ENCODE measurements at places on chromosomes 11 and 22.

DNA sequence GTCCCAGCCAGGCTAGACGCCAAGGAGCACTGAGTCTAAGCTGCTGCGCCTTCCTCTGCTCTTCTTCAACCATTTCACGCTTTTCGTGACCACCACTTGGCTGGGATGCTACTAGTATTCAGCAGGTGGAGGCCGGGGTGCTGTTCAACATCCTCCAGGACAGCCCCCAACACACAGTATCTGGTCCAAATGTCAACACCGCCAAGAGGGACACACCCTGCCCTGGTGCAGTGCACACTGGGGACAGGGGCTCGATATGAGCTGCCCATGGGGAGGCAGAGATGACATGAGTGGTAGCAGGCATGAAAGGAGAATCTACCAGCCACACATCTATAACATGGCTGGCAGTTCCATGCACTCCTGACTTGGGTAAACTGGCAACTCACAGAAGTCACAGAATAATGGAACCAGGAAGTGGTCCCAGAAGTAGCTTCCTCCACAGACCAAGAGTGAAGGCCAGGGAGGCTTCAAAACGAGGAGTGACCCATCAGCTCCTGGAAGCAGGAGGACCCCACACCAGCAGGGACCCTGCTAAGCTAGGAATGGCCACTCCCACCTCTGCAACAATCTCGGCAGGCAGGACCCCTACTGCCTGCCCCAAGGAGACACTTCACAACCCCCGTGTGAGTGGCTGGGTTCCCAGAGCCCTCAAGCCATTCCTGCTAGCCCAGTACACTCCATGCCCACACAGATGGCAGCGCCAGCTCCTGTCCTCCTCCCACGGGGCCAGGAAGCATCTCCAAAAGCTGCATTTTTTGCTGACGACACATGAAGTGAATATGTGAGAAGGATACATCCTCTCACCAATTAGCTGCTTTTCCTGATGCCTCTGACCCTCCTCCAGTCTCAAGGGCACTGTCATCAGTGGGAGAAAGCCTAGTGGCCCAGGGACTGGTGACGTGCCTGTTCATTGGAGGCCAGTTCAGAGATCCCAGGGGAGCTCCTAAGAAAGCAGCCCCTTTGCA is 78.8 kb downstream of the DGCR2 start:
- no peak for DNase-seq

GRCh38 chr11:96197103-96197502 is 145.9 kb downstream of the MAML2 start:
- DNase-seq = no peak

DNA sequence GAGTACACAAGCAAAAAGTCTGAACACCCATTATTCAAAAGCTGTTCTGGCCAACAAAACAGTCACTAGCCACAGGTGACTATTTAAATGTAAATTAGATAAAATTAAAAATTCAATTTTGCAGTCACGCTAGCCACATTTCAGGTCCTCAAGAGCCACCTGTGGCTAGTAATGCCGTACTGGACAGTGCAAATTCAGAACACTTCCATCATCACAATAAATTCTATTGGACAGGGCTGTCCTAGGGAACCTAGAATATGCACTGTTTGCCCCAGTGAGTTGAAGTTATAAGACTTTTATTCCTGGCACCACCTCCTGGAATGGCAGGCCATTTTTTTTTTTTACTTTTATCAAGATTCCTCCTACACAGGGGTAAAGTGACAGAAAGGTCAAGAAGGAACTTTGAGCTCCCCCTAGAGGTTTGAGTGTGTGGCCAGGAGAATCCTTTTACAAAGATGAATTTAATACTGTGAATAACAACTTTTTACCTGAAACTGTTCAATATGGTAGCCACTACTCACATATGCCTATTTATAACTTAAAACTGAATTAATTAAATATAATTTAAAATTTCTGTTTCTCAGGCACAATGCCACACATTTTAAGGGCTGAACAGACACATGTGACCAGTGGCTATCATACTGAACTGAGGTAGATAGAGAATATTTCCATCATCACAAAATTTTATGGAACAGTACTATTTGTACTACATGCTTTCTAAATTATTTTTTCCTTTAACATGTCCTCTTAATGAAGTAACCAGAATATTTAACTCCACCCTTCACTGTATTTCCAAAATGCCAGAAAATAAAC is 6.5 kb downstream of the MSANTD2 start:
- DNase-seq = no peak

DNA sequence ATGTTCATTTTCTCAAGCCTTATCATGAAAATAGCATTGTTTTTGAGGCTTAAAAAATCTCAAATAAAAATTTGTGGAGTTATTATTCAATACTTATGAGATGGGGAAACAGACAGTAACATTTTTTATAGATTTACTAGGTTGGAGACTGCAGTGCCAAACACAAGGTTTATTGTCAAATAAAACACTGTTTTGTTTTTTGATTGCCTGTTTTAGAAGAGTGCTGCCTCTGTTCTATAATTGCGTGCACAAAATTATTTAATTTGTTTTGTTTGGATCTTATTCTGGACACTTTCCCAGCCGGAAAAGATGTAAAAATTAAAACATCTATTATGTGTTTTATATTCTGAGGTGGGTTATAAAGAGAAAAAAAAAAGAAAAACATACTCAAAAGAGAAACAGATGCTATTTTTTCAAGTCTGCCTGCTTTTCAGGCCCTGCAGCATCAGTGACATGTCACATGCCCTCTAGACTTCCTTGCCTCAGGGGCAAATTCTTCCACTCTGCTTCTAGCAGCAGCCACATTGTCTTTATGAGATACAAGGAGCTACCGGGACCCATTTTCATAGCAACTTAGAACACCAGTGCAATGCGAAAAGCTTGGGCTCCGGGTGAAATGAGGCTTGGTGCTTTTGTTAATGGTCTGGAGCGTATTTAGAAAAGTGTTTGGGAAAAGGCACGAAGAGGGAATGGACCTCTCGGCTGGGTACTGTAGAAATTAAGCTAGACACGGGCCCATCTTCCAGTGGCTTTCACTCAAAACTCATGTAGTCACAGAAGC is 77.5 kb downstream of the EFCAB6 start:
- no peak for DNase-seq

DNA sequence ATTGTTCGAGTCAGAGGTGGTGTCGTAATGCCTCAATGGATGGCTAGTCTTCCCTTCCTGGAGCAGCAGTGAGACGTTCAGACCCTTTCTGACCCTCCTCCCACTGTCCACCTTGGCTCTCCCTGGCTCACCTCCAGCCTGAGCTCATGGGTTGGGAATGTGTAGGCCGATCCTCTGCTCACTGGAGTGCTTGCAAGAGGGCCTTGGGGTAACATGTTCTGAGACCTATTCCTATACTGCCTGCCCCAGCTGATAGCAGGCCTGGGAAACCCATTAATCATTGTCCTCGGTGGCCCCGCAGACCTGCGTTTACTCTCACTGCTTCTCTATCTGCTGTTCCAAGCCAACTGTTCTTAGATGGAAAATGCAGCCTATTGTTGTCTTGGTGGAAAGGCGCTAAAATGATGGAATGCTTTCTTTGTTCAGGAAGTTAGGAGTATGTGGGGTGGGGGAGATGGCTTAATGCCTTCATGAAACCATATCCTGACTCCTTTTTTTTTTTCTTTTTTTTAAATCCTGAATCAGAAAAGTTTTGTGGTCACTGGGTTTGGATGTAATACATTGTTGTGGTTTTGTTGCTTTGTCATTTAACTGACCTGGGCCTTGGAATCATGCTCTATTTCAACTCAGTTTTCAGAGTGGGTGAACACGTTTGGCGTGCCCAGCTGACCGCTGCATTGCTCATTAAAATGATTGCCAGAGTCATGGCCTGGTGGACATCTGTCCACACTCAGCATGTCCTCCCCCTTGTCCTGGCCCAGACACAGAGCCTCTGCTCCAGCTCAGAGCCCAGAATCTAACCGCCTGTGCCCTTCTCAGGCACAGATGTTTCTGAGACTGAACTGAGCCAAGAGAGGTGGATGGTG is 72.5 kb downstream of the MICAL2 start:
- peak; percentile 60 for DNase-seq

Measured in amniotic stem cell (primary cell).